ENCODE measurements at places on chromosomes 11 and 22.
A peak's percentile ranks its signal among the peaks of the same experiment; 100 is the strongest.

- H3K4me1 ChIP-seq = no peaks in the 10 kb centered on the region
- no peak for DNase-seq
- H3K4me3 ChIP-seq = no peak overlapping the region
- no peak overlapping the region for H3K27ac ChIP-seq
- H3K36me3 ChIP-seq = no peaks in the 10 kb centered on the region
- no peaks in the 10 kb centered on the region for H3K27me3 ChIP-seq
These were observed 33.0 kb upstream of the NARS2 start for GRCh38 chr11:78607696-78608095.

DNA sequence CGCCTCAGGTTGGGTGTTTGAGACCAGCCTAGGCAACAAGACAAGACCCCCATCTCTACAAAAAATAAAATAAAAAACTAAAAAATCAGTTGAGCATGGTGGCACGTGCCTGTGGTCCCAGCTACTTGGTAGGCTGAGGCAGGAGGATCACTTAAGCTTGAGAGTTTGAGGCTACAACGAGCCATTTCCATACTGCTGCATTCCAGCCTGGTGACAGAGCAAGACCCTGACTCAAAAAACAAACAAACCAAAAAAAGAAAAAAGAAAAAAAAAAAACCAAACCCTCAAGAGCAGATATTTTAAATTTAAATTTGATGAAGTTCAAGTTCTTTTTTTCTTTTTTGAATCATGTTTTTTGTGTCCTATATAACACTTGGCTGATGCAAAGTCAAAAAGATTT, 7.2 kb upstream of the CCDC83 start:
- H3K4me1 ChIP-seq = no peaks in the 10 kb centered on the region
- no peaks in the 10 kb centered on the region for H3K27me3 ChIP-seq
- H3K4me3 ChIP-seq = no peak overlapping the region
- DNase-seq = no peak
- H3K27ac ChIP-seq = no peak overlapping the region
- H3K36me3 ChIP-seq = no peaks in the 10 kb centered on the region

DNA sequence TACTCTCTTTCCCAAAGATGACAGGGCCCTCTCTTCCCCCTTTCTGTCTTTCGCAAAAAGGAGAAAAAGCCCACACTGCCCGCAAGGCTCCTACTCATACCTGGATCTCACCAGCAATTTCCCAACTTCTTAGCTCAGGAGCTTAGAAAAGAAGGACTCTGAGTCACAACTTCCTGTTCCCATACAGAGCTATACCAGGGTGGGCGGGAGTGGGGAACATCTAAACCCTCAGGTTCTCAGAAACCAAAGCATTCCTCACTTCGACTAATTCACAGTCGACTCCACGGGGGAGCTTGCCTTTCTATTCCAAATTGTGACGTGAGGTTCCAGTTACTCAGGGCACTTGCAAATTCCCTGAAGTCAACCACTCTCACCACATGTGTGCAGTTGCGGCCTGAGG, 61.9 kb downstream of the MTNR1B start:
- no peak for DNase-seq
- no peak overlapping the region for H3K4me3 ChIP-seq
- H3K4me1 ChIP-seq = no peaks in the 10 kb centered on the region
- no peaks in the 10 kb centered on the region for H3K36me3 ChIP-seq
- H3K27ac ChIP-seq = no peak overlapping the region
- peaks cover 2% of the 10 kb centered on the region for H3K27me3 ChIP-seq

GRCh38 chr11:94519478-94520084, 7.3 kb downstream of the C11orf97 start:
- no peaks in the 10 kb centered on the region for H3K36me3 ChIP-seq
- H3K27ac ChIP-seq = no peak overlapping the region
- peak; percentile 87 for DNase-seq
- H3K27me3 ChIP-seq = no peaks in the 10 kb centered on the region

DNA sequence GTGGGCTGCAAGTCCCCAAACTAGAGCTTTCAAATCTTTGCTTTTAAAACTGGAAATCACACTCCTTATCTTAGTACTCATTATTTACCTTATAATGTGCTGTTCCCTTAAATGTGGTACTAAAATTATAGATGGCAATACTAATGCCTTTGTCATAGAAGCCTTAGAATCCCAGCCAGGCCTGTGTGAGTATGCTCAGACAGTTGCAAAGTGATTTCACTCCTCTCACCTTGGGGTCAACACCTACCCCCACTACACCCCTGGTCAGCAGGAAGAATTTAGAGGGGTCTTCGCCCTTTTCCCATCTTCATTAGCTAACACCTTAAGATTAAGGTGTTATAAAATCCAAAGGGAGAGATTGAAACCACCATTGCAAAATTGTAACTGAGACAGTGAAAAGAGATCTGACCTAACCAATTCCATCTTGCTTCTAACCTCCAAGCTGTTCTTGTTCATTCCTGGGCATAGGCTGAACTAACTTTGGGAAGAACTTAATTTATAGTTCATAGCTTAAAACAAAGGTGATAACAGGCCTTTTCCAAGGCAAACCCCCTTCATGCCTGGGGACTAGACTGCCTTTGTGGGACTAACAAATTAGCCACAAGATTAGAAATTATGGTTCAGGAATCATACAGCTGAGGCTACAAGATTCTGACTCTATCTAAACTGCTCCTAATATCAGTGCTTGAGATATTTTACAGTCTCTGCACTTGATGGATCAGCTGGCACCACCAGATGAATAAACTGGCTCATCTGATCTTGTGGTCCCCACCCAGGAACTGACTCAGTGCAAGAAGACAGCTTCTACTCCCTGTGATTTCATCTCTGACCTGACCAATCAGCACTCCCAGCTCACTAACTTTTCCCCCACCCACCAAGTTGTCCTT, 10.4 kb upstream of the MRPL17 start:
- no peak overlapping the region for H3K4me3 ChIP-seq
- no peaks in the 10 kb centered on the region for H3K27me3 ChIP-seq
- no peak for DNase-seq
- H3K4me1 ChIP-seq = no peaks in the 10 kb centered on the region
- no peak overlapping the region for H3K27ac ChIP-seq

DNA sequence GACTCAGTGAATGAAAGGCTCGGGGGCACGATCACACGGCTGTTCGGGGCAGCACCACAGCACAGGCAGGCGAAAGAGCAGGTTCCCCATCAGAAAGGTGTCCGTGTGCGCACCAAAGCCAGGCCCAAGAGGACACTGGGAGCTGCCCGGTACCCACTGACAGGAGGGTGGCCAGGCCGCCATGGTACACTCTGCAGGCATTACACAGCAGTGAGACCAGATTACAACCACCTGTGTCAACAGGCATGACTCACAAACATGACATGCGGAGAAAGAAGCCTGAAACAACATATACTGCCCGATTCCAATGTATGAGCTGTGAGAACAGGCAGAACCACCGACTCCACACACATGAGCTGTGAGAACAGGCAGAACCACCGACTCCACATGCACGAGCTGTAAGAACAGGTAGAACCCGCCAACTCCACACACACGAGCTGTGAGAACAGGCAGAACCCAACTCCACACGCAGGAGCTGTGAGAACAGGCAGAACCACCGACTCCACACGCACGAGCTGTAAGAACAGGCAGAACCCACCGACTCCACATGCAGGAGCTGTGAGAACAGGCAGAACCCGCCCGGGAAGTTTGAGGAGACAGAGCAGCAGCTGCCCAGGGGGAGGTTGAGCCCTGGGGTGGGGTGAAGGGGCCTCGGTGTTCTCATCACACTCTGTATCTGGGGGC, 32.6 kb downstream of the KIAA0930 start:
- H3K4me3 ChIP-seq = no peak overlapping the region
- no peaks in the 10 kb centered on the region for H3K36me3 ChIP-seq
- H3K27me3 ChIP-seq = no peaks in the 10 kb centered on the region

- H3K27ac ChIP-seq = no peak overlapping the region
- H3K4me3 ChIP-seq = no peak overlapping the region
- H3K27me3 ChIP-seq = no peaks in the 10 kb centered on the region
- H3K36me3 ChIP-seq = no peaks in the 10 kb centered on the region
- DNase-seq = no peak
- H3K4me1 ChIP-seq = peaks cover 6% of the 10 kb centered on the region
These were observed 1.9 kb downstream of the CRYBB1 start for GRCh38 chr22:26615830-26616435.

DNA sequence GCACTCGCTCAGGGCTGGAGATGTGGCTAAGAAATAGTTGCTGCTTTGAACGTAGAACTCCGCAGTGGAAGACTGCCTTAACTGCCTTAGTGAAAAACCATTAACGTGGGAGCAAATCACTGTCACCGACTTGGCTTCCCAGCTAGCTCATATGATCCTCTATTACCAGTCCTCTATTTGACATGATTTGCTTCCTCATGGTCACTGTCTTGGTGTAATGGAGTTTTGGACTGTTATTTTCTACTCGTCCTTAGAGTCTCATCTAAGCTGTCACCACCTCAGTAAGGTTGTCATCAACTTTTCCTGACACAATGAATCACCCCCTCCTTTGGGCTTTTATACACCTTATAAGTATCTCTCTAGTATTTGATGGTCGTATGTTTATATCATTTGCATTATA, 167.1 kb upstream of the NARS2 start:
- no peaks in the 10 kb centered on the region for H3K4me1 ChIP-seq
- no peak for DNase-seq
- H3K27me3 ChIP-seq = no peaks in the 10 kb centered on the region

DNA sequence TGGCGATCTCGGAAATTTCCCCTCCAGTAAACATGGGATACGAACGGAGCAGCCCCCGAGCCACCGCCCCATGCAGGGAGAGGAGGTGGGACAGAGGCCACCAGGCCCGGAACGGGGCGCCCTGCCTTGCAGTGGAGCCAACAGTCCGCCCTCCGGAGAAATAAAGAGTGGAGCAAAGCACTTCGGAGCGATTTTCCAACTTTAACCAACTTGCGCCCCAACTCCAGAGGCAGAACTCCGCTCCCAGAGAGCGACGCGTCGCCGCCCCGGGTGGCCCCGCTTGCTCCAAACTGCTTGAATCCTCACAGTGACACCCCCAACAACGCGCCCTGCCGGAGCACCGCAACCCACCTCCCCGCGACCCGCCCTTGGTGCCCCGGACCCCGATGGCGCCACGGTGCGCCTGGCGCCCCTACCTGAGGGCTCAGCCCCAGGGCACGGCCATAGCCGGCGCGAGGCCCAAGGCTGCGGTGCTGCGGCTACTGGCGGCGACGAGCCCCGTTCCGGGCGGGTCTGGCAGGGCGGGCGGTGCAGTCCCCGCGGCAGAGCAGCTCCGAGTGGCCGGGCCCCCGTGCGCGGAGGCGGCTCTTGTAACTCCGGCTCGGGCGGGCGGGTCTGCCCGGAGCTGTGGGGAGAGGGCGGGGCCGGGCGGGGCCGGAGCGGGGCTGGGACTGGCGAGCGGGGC, at the start of gene AHNAK:
AHNAK (minus strand) TSS at position 563 of the 685 bp plus-strand sequence. CDS start 10,708 bp downstream, outside the sequence.
- peaks cover 8% of the 10 kb centered on the region for H3K4me1 ChIP-seq
- H3K4me3 ChIP-seq = no peak within 1 kb of the TSS
- H3K27ac ChIP-seq = no peak within 1 kb of the TSS
- no peak for DNase-seq
- no peaks in the 10 kb centered on the region for H3K27me3 ChIP-seq
- H3K36me3 ChIP-seq = no peaks in the 10 kb centered on the region

DNA sequence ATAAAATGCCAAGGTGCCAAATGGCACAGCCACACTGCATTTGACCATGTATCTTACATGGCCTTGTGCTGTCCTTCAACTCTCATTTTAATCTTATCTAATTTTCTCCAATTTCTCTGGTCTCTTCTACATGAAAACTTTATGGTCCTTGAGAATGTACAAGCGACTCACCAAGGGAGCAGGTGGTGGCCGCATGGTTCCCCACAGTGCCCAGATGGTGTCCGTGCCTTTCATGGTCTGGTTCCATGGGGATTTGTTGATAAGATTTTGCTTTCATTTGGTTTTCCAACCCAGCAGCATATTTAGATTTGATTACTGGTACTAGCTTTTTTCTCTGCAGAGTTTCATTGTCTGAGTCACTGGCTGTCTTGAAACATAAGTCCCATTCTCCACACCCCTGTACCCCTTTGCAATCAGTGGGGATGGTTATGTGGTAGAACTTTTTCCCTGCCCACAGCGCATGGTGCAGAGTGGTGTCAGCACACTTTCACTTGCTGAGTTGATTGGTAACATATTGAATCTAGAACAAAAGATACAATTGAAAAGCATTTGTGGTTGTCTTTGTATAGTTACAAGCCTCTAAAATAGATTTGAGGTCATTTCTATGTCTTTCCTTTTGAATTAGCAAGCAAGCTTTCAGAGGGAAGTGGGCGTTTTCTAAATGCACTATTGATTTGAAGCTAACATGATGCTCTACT, 24.1 kb downstream of the ZNRF3 start:
- H3K27ac ChIP-seq = no peak overlapping the region
- no peak for DNase-seq
- no peak overlapping the region for H3K4me3 ChIP-seq
- no peaks in the 10 kb centered on the region for H3K4me1 ChIP-seq
- H3K27me3 ChIP-seq = no peaks in the 10 kb centered on the region
- no peaks in the 10 kb centered on the region for H3K36me3 ChIP-seq

GRCh38 chr11:134756811-134757540, 344.9 kb upstream of the B3GAT1 start:
- no peak overlapping the region for H3K27ac ChIP-seq
- no peak for DNase-seq
- H3K4me3 ChIP-seq = no peak overlapping the region
- no peaks in the 10 kb centered on the region for H3K36me3 ChIP-seq
- H3K4me1 ChIP-seq = no peaks in the 10 kb centered on the region
- H3K27me3 ChIP-seq = no peaks in the 10 kb centered on the region

DNA sequence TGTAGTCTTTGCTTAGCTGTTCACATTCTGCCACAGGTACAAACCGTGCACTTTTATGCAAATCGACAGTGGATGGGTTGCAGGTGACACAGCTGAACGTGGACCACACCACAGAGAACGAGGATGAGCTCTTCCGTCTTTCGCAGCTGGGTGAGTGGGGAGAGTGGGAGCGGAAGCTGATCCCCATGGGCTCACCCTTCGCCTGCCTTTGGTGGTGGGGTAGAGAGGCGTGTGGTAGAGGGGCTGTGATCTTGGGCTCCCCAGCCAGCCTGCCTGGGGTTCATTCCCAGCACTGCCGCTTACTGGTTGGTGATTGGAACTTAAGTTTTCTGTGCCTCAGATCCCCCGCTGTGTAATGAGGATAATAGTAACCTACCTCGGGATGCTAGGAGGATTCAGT, 19.1 kb downstream of the TAB1 start:
- peaks cover 8% of the 10 kb centered on the region for H3K36me3 ChIP-seq
- DNase-seq = no peak
- H3K27me3 ChIP-seq = no peaks in the 10 kb centered on the region
- peaks cover 9% of the 10 kb centered on the region for H3K4me1 ChIP-seq
